Ovary (tissue), 10 donors: ENCODE measurements at places on chromosomes 7 and 10. TPM values are rescaled to one million over a fixed set of nuclear protein-coding genes. Genes with fewer than 3 reads are reported as not detected.

Gene ZNF394
- total RNA-seq = 43.8 TPM

- no peak for DNase-seq
- no peaks in the 10 kb centered on the region for H3K27me3 ChIP-seq
- H3K4me3 ChIP-seq = no peak overlapping the region
- H3K27ac ChIP-seq = no peak overlapping the region
Measured at GRCh38 chr10:116079355-116079754, 193.7 kb downstream of the GFRA1 start.

Gene GSDME
- total RNA-seq = 25.8 TPM

DNA sequence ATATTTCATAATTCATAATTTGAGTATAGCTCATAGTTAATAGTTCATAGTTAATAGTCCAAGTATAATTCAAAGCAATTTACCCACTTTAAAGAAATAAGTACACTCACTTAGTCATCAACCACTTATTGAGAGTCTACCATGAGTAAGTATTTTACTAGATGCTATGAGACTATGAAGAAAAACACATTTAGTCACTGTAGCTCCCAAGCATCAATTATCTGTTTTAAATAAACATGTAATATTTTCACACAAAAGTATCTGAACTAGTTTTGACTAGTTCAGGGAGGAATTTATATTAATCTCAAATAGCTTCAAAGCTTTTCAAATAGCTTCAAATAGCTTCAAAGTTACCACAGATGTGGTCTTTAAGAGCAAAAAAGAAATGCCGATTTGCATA, 119.2 kb downstream of the ANK3 start:
- H3K4me1 ChIP-seq = no peaks in the 10 kb centered on the region
- DNase-seq = no peak
- H3K27ac ChIP-seq = no peak overlapping the region
- H3K4me3 ChIP-seq = no peak overlapping the region
- H3K27me3 ChIP-seq = no peaks in the 10 kb centered on the region

Gene C10orf105
- total RNA-seq = 0.37 TPM

DNA sequence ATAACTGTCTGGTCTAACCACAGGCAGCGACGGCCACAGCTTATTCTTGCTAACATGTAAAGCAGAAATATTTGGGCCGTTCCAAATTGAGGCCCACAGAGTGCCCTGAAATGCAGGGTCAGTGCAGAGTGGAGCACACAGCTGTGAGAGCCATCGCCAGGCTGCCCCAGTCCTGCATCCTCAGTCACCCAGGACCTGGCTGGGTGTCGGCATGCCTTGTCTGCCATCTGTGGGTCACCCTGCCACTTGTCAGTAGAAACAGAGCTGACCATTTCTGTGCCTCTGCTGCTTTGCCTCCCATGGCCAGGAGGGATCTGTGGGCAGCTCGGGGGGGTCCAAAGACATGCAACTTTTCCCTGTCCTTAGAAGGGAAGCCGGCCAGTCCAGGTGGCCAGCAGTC, 57.3 kb upstream of the BTBD16 start:
- DNase-seq = no peak
- H3K36me3 ChIP-seq = no peaks in the 10 kb centered on the region
- H3K4me3 ChIP-seq = no peak overlapping the region
- no peaks in the 10 kb centered on the region for H3K27me3 ChIP-seq

Gene SORCS3
- 2.7 TPM for total RNA-seq

DNA sequence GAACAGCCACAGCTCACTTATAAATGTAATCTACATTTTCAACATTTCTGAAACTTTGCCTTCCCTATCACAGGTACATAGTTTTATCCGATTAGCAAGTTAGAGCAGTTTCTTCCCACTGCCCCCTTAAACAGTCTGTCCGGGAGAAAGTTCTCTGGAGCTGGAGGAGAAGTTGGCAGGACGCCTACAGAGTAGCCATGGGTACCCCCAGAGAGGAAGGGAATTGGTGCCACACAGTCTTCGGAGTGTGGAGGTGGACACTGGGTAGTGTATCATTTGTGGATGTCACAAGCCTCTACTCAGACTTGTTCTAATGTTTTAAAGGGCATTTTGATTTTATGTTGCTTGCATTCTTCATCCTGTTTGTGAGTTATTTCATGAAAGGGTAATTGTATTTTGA, 39.0 kb downstream of the TAF3 start:
- H3K27me3 ChIP-seq = no peaks in the 10 kb centered on the region
- no peak overlapping the region for H3K4me3 ChIP-seq
- H3K36me3 ChIP-seq = no peaks in the 10 kb centered on the region
- peaks cover 4% of the 10 kb centered on the region for H3K4me1 ChIP-seq

DNA sequence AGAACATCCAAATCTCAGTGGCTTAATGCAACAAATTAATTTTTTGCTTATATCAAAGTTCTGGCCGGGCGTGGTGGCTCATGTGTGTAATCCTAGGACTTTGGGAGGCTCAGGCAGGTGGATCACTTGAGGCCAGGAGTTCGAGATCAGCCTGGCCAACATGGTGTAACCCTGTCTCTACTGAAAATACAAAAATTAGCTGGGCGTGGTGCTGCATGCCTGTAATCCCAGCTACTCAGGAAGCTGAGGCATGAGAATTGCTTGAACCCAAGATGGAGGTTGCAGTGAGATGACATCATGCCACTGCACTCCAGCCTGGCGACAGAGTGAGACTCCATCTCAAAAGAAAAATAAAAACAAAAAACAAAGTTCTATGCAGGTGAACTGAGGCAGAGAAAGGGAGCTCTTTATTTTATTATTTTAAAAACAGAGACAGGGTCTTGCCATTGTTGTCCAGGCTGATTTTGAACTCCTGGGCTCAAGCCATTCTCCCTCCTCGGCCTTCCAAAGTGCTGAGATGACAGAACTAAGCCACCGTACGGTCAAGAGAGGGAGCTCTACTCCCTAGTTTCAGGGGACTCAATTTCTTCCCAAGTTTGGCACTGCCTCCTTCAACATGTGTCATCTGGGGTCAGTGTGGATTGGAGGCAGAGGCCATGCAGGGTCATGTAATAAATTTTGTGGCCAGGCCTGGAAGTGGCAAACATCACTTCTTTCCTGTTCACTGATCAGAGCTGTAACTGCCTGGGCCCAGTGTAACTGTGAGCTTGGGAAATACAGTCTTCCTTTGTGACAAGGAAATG, 2.4 kb downstream of the ADCK2 start:
- H3K4me1 ChIP-seq = no peaks in the 10 kb centered on the region
- no peak overlapping the region for H3K27ac ChIP-seq
- H3K36me3 ChIP-seq = no peaks in the 10 kb centered on the region
- no peaks in the 10 kb centered on the region for H3K27me3 ChIP-seq
- no peak for DNase-seq
- no peak overlapping the region for H3K4me3 ChIP-seq

DNA sequence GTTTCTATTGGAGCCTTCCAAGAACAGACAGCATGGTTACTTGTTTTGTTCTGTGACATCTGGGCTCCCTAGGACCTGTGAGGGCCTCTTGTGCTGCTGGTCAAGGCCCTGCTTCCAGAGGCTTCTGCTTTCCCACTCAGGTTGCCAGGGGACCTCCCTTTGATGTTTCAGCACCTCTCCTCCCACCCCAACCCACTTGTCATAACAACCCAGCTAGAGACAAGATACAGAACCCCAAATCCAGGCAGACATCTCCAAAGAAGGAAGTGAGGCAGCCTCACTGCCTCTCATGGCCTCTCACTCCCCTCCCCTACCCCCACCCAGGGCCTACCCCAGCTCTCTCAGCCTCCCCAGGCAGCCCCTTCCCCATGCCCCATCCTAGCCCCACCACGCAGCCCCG, 11.3 kb downstream of the NFKB2 start:
- no peak overlapping the region for H3K4me3 ChIP-seq
- no peak for DNase-seq
- no peaks in the 10 kb centered on the region for H3K36me3 ChIP-seq
- no peaks in the 10 kb centered on the region for H3K27me3 ChIP-seq
- H3K4me1 ChIP-seq = peaks cover 5% of the 10 kb centered on the region

GRCh38 chr7:139768249-139768824, 9.5 kb downstream of the HIPK2 start:
- H3K4me3 ChIP-seq = no peak overlapping the region
- H3K4me1 ChIP-seq = peaks cover 1% of the 10 kb centered on the region
- no peaks in the 10 kb centered on the region for H3K27me3 ChIP-seq
- H3K27ac ChIP-seq = no peak overlapping the region
- DNase-seq = no peak
- H3K36me3 ChIP-seq = no peaks in the 10 kb centered on the region

DNA sequence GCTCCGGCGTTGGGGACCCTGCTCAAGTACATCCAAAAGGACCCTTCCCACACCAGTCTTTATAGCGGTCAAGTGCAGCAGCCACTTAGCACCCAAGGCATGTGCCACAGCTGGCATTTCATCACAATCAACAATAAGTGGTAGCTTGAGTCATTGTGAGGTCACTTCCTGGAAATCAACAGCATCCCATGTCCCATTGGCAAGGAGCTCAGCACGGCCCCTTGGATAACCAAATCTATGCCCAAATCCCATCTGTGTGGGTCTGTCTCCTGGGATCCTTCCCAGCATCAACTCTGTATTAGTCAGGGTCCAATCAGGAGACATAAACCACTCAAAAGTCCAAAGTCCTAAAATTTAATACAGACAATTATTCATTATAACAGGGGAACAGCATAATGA, 27.1 kb downstream of the MDH2 start:
- H3K27ac ChIP-seq = no peak overlapping the region
- H3K4me3 ChIP-seq = no peak overlapping the region
- no peaks in the 10 kb centered on the region for H3K36me3 ChIP-seq
- peaks cover 4% of the 10 kb centered on the region for H3K4me1 ChIP-seq
- DNase-seq = no peak

DNA sequence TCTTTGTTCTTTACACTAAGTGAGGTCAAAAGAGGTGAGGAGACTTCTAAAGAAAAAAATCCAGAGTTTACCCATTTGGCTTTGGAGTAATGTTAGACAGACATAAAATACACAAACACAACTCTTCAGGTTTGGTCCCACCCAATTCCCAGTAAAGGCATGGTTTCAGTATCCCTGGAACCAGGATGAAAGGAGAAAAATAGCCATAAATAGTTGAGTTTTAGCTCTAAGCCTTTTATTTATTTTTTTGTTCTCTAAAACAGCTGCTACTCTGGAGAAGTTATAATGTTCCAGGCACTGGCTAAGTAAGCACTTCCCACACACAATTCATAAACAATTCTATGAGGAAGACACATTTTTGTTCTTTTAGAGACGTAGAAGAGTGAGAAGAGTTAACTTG, 4.0 kb downstream of the ABCB1 start:
- no peaks in the 10 kb centered on the region for H3K27me3 ChIP-seq
- no peaks in the 10 kb centered on the region for H3K4me1 ChIP-seq
- H3K4me3 ChIP-seq = no peak overlapping the region

GRCh38 chr7:115477193-115477651, 553.3 kb downstream of the TFEC start:
- DNase-seq = peak; percentile 29
- H3K4me1 ChIP-seq = no peaks in the 10 kb centered on the region
- no peaks in the 10 kb centered on the region for H3K36me3 ChIP-seq
- H3K4me3 ChIP-seq = peak overlapping the region; percentile 45
- H3K27me3 ChIP-seq = no peaks in the 10 kb centered on the region
- H3K27ac ChIP-seq = no peak overlapping the region

Gene ABCB4
- 0.13 TPM for total RNA-seq

DNA sequence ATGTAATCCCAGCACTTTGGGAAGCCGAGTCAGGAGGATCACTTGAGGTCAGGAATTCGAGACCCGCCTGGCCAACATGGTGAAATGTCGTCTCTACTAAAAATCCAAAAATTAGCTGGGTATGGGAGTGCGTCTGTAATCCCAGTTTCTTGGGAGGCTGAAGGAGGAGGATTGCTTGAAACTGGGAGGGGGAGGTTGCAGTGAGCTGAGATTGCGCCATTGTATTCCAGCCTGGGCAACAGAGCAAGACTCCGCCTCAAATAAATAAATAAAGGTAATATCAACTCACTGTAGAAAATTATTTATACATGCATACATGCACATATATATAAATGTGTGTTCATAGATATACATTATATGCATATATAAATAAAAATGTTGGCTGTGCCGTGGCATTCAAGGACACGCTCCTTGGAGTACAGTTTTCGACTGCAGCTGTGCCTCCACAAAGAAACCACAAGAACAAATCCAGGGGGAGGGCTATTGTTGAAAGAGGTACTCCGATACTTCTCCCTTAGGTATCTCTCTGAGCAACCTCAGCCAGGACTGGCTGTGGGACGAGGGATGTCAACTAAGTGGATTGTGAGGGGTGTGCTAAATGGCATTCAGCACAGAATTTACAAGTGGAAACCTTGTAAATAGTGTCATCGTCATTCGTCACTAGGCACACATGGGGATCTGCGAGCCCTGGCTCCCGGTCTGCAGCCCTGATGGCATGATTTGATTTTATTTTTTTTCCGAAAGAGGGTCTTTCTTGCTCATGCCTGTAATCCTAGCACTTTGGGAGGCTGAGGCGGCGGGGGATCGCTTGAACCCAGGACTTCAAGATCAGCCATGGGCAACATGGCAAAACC, 49.3 kb downstream of the HIP1 start:
- no peak for DNase-seq
- H3K4me1 ChIP-seq = peaks cover 7% of the 10 kb centered on the region
- H3K27ac ChIP-seq = no peak overlapping the region
- H3K36me3 ChIP-seq = no peaks in the 10 kb centered on the region
- H3K4me3 ChIP-seq = no peak overlapping the region

DNA sequence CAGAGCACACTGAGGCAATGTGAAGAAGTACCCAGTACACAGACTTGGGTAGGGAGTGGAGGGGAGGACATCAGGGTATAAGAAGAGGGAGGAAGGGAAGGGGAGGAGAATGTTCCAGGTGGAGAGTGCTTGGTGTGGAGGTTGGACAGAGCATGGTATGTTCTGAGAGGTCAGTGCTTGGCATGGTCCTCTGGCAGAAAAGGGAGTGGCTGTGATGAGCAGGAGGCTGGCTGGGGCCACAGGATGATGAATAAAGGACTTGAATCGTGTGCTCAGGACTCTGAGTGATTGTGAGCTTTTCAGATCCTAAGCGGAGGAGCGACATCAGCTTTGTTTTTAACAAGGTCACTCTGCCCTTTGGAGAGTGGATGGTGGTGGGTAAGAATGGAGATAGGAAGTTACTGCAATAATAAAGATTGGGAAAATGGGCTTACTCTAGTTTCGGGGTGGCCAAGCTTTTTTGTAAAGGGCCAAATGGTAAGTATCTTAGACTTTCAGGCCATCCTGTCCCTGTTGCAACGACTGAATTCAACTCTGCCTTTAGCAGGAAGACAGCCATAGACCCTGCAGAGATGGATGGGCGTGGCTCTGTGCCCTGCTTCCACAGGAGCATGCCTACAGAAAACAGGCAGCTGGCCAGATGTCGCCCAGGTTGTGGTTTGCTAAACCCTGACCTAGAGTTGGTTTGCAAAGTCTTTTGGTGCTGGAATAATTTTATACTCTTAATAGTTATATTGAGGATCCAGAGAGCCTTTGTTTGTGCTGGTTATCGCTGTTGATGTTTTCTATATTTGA, 8.4 kb downstream of the PPP2R2D start:
- no peak overlapping the region for H3K4me3 ChIP-seq
- no peak overlapping the region for H3K27ac ChIP-seq
- DNase-seq = no peak
- H3K36me3 ChIP-seq = no peaks in the 10 kb centered on the region

GRCh38 chr7:136528329-136528728, 340.1 kb upstream of the CHRM2 start:
- H3K4me3 ChIP-seq = no peak overlapping the region
- H3K4me1 ChIP-seq = no peaks in the 10 kb centered on the region
- H3K27ac ChIP-seq = no peak overlapping the region
- H3K27me3 ChIP-seq = no peaks in the 10 kb centered on the region
- no peaks in the 10 kb centered on the region for H3K36me3 ChIP-seq

GRCh38 chr7:123725586-123726171, 23.1 kb downstream of the WASL start:
- peaks cover 2% of the 10 kb centered on the region for H3K4me1 ChIP-seq
- H3K27ac ChIP-seq = no peak overlapping the region
- DNase-seq = no peak
- no peaks in the 10 kb centered on the region for H3K27me3 ChIP-seq
- H3K36me3 ChIP-seq = no peaks in the 10 kb centered on the region
- H3K4me3 ChIP-seq = no peak overlapping the region
